ENCODE measurements at places on chromosomes 11 and 22.

DNA sequence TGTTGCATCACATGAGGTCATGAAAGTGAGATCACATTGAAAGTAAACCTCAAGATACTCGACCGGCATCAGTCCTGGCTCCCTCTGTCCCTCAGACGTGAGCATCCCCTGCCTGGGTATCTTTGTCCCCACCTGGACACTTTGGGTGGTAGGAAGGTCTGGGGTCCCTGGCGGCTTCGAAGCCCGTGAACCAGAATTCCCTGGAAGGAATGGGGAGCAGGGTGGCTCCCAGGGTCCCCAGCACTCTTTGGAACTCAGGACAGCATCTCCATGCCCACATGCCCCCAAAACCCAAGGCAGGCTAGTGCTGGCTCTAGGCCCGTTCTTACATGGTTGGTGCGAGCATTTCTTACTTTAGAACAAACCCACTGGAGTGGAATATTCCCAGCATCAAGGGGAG is 7.5 kb downstream of the DERL3 start:
- no peak for DNase-seq

GRCh38 chr22:37804352-37804880 is 3.3 kb upstream of the GCAT start:
- no peak for DNase-seq

GRCh38 chr11:115803073-115803740 is 299.0 kb upstream of the CADM1 start:
- no peak for DNase-seq

GRCh38 chr11:124945826-124946225 is 8.2 kb upstream of the CCDC15 start:
- DNase-seq = no peak

DNA sequence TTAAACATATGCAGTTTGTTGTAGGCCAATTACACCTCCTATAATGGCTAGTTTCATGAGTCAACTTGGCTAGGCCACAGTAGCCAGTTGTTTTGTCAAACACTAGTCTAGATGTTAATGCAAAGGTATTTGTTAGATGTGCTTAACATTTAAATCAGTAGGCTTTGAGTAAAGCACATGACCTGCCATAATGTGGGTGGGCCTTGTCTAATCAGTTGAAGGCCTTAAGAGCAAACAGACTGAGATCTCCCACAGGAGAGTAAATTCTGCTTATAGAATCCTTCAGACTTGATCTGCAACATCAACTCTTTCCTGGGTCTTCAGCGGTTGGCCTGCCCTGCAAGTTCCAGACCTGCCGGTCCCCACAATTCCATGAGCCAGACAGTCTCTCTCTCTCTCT is 1345.9 kb downstream of the BRD1 start:
- no peak for DNase-seq

Data from activated gamma-delta T cell treated with anti-CD3 and anti-CD28 coated beads, Interleukin-2, amount 50 U/mL, for 16 hours (primary cell).